ENCODE measurements at places on chromosomes 7 and 10.

DNA sequence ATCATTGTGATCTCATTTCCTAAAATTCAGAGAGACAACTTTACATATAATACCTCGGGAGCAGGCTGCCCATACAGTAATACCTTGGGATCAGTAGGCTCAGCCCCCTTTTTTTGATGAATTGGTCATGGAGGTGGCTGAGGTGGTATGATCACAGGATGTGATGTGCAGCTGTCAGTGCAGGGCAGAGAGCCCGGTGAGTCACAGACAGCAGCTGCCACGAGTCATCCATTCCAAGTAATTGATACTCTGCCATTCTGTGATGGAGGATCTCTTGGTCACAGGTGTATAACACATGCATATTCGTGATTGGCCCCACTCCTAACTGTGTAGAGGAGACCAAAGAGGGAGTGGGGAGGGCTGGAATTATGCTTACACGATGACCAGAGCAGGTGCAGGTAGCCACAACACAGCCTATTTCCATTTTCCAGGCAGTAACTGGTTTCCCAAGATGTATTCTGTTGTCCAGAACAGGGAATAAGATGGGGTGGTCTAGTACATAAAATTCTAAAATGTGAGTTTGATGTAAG, 14.1 kb downstream of the NRCAM start:
- no peak for DNase-seq

DNA sequence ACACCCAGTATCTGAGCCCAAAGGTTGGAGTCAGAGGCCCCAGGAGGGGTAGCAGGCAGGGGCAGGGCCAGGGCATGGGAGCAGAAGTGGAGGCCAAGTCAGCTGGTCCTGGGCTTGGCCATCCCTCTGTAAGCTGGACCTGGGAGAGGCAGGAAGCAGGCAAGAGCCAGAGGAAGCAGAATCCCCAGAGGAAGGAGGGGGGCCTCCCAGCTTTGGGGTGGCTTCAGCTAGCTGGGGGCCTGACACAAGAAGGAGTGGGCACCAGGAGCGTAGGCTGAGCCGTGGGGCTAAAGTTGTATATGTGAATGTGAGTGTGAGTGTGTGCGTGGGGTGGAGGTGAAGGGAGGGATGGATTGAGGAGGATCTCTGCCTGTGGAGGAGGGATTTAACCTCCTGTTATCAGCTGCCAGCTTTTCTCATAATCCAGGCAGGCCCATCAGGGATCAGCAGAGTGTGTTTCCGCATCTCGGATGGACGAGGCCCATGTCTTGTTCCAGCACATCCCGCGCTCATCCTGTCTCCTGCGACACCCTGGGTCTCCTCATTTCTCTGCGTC, 54.0 kb downstream of the NEURL1 start:
- no peak for DNase-seq

DNA sequence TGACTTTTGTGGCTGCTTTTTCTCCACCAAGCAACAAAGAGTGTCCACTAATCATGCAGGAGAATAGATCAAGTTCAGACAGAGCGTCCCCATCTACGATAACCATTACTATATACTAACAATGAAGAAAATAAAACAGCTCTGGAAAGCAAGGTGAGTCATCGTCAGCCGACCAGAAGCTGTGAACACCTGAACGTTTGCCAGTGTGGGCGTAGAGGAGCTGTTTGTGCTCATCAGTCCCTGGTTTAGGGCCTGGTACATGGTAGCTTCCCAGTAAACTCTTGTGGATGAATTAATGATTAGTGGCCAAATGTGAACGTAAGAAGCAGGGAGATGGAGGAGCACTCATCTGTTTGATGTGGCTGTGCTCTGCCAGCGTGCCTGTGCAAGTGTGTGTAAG, 180.7 kb downstream of the EVX1 start:
- no peak for DNase-seq

- no peak for DNase-seq
These were observed 117.6 kb downstream of the SEM1 start for GRCh38 chr7:96591900-96592676.

- DNase-seq = no peak
These were observed 141.2 kb upstream of the KIF5B start for GRCh38 chr10:32197423-32197822.

- peak; percentile 84 for DNase-seq
These were observed 1.9 kb downstream of the ACSL5 start for GRCh38 chr10:112375721-112376395.

DNA sequence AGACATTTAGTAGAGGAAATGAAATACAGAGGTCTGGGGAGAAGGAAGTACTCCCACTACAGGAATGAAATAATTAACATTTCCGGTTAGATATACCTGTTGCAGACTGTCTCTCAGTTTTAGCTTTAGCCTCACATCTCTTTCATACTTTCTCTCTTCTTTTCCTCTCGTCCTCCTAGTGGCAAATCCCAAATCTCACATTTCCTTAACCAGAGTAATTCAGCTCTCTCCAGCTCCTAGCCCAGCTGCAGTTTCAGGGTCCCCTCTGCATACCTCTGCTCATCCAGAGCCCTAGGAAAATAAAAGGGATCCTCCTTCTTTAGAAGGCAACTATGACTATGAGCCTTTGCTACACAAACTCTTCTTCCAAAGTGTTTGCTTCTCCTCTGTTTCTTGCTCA, 643.2 kb downstream of the PHTF2 start:
- no peak for DNase-seq
